ENCODE measurements at places on chromosomes 2 and 18. TPM values are rescaled to one million over a fixed set of nuclear protein-coding genes. Genes with fewer than 3 reads are reported as not detected.
A peak's percentile ranks its signal among the peaks of the same experiment; 100 is the strongest.

DNA sequence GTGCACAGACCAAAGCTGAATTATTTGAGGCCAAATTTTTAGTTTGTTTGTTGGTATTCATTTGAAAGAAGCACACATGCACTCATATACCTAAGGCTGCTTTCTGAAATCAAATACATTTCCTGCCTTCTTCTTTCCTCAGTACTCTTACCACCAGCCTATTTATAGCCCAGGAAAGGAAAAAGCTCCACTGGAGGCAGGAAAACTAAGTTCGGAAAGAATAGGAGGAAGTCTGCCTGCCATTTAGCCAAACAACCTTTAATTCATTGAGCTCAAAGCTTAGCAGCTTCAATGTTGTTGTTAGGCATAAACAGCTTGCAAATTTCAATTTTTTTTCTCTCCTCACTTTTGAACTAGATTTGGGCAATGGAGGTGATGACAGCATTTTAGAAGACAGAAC is 40.4 kb upstream of the RASGRP3 start:
- DNase-seq = no peak

GRCh38 chr2:113230531-113230930 is 48.2 kb downstream of the PAX8 start:
- no peak for DNase-seq

GRCh38 chr2:158184556-158185343 is 83.1 kb downstream of the UPP2 start:
- DNase-seq = peak; percentile 29

- no peak for DNase-seq
Observed at GRCh38 chr2:55862673-55863390, 60.8 kb downstream of the EFEMP1 start.

GRCh38 chr18:67199993-67200617 is 316.4 kb downstream of the DSEL start:
- peak; percentile 50 for DNase-seq

GRCh38 chr2:144351687-144352086 is 168.2 kb downstream of the ZEB2 start:
- DNase-seq = no peak

DNA sequence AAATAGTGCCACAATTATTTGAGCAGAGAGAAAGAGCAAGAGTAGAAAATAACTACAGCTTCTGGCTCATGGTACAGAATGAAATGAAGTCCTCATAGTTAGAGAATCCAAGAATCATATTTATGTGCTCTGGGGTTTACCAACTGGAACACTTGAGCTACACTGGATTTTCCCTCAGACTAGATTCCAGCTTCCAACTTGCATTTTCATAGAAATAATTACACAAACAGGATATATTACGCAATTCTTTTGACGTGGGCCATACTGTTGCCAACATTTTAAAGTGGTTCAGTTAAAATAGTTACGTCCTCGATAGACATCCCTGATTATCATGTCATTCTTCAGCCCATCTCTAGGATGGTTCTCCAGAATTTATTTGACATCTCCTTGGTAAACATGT is 129.2 kb downstream of the ETAA1 start:
- no peak for DNase-seq

DNA sequence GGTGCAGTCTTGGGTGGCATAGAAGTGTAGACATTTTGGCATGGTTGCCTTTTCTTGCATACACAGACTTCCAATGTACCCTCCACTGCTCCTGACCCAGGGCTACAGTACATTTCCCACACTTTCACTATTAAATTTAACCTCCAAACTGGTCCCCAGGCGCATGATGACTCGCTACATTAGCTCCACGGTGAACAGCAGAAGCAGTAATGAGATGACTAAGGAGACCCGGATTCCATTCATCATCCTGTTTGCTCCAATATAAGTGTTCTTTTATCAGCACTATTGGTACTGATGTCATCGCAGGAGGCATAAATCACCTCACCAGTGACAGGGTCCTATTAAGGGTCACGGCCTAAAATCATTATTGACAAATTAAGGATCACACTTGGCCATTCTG is 316.5 kb downstream of the EN1 start:
- no peak for DNase-seq

GRCh38 chr2:177078416-177078815 is 134.2 kb upstream of the HNRNPA3 start:
- no peak for DNase-seq

GRCh38 chr2:136236019-136236418 is 118.1 kb upstream of the CXCR4 start:
- no peak for DNase-seq

DNA sequence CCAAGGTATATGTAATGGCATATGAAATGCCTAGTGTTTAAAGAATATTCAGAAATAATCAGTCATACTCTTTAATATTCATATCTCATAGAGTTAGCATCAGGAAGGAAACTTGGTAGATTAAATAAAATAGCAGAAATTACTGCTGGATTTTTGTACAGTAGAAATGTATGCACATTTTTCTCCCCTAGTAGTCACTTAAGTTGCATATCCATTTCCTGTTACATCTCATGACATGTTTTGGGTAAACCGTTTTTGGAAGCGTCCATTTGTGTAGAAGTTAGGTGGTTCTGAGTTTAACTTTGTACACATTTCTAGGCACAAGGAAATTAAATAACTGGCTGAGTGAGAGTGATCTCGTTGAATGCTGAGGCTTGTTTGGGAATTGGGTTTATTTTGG is 21.9 kb downstream of the NEDD4L start:
- DNase-seq = no peak

DNA sequence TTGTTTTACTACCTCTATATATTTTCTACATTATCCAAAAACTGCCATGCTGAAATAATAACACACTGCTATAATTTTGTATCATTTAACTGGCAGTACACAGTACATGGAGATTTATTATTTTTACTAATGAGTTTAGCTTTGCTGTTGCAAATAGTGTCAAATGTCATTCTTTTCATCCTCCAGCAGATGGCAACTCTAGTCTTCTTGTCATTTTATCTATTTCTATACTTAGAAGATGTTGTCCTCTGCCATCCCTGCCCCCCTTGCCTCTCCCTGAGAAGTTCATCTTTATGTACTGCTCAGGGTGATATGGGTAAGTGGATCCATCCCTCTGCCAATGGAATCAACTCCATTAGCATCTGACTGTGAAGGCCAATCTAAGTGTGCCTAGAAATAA is 21.7 kb upstream of the LRRTM1 start:
- no peak for DNase-seq

- DNase-seq = no peak
Observed at GRCh38 chr18:59908799-59909198, 9.0 kb downstream of the PMAIP1 start.

EVX2 gene
- 0.01 TPM for polyA plus RNA-seq

CFC1 gene
- not detected for polyA plus RNA-seq
